ENCODE measurements at places on chromosomes 13 and 19.

DNA sequence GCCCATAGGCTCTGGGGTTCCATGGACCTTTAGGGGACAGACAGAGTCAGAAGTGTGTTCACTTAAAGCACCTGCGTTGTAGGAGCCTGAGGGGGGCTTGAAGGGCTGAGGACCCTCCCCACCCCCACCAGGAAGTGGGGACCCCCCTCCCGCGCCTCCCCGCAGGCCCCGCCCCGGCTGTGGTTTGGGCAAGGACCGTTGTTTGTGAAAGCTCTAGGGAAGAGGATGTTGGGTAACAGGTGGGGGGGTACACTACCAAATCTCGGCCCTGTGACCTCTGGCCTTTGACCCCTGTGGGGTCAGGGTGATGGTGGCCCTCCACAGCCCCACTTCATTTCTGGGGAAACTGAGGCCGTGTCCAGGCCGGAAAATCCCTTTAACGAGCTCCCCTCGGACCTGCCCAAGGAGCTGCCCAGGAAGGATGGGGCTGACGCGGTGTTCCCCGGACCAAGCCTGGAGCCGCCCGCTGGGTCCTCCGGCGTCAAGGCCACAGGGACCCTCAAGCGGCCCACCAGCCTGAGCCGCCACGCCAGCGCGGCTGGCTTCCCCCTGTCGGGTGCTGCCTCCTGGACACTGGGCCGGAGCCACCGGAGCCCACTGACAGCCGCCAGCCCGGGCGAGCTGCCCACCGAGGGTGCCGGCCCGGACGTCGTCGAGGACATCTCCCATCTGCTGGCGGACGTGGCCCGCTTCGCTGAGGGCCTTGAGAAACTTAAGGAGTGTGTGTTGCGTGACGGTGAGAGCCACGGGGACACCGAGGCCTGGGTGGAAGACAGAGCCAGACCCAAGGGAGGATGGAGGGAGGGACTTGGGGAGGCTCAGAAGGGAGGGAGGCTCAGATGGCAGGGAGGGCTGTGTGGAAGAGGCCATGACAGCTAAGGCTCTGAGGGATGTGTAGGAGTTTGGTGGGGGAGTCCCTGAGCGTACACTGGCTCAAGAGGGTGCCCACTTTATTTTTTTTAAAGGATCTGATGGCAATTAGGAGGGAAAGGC is 1.3 kb downstream of the ARHGAP45 start:
- DNase-seq = no peak

DNA sequence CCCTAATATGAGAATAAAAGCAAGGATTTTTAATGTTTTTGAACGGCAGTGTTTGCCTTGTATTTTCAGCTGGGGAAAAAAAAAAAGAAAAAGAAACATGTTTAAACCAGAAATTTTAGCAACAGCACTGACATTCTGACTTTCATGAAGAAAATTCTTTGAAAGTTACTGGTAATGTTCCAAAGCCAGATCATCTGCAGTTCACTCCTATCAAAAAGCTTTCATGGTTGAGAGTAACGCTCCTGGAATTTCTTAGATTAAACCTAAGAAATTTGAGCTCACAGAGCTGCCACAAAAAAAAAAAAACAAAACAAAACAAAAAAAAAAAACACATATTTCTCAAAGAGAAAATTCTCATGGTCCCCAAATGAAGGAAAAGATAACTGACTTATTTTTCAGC is 1106.7 kb downstream of the EFNB2 start:
- DNase-seq = no peak

GRCh38 chr19:19937403-19937802 is 36.7 kb downstream of the ZNF93 start:
- DNase-seq = no peak

GRCh38 chr19:18972301-18972811 is 31.3 kb upstream of the HOMER3 start:
- DNase-seq = no peak

GRCh38 chr13:57552437-57552836 is 79.1 kb upstream of the PCDH17 start:
- DNase-seq = no peak

DNA sequence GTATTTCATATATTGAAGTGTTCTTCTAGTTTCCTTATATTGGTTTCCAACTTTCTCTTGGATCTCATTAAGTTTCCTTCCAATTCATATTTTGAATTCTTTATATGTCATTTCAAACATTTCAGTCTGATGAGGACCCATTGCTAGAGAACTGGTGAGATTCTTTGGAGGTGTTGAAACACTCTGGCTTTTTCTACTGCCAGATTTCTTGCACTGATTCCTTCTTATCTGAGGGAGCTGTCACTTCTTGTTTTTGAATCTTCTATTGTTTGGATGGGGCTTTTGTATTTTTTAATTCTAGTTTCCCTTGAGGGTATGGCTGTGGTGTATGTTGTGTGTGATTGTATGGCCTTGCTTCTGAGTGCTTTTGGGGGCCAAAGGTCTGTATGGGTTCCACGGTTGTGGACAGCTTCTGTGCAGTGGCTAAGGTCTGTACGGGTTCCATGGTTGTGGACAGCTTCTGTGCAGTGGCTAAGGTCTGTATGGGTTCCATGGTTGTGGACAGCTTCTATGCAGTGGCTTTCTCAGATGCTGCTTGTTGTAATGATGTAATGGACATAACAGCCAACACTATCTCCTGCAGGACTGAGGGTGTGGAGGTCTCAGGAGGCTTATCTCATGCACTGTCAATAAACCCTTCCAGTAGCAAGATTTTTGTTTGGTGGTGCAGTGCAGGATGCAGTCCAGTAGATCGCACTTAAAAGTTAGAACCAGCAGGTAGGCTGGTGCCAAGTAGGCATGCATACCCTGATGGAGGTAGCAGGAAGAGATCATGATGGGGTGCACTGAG is 36.8 kb downstream of the ACSBG2 start:
- no peak for DNase-seq

Measured in mesendoderm (in vitro differentiated cells).